T-helper 1 cell (primary cell): ENCODE measurements at places on chromosomes 5 and 9.
A peak's percentile ranks its signal among the peaks of the same experiment; 100 is the strongest.

GRCh38 chr5:90131383-90132133 is 278.0 kb downstream of the CETN3 start:
- no peak for DNase-seq

GRCh38 chr9:27086818-27087680 is 22.0 kb upstream of the TEK start:
- no peak for DNase-seq

DNA sequence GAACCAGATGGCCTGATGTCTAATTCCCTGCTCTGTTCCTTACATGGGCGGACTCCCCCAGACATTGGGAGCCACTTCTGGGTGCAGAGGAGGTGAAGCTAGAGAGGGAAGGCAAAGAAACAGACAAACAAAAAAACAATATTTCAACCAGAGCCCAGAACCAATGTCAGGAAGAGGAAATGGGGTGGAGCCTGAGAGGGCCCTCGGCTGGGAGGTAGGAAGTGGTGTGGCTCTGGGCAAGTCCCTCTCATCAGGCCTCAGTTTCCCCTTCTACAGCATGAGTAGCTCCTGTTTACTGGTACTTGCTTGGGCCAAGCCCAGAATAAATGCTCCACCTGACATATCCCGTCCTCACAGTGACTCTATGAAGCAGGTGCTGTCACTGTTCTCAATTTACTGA is 11.1 kb downstream of the SH2D3C start:
- no peak for DNase-seq

GRCh38 chr5:93382188-93382825 is 198.7 kb downstream of the NR2F1-AS1 start:
- no peak for DNase-seq

DNA sequence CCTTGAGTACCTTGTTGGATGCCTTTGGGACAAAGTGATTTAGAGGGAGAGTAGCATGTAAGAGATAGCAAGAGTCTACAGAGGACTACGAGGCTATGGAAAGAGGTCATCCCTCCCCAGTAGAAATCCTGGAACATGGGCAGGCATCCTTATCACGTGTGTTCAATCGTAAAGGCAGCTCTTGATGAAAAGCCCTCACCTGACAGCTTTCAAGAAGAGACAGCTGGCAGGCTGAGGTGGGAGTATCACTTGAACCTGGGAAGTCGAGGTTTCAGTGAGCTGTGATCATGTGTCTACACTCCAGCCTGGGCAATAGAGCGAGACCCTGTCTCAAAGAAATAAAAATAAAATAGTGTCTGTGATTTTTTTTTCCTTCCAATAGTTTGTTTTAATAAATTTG is 112.6 kb downstream of the PCSK5 start:
- DNase-seq: no peak

GRCh38 chr5:124721229-124721735 is 25.2 kb downstream of the ZNF608 start:
- no peak for DNase-seq

GRCh38 chr5:133072021-133072420 is 20.2 kb downstream of the HSPA4 start:
- no peak for DNase-seq

DNA sequence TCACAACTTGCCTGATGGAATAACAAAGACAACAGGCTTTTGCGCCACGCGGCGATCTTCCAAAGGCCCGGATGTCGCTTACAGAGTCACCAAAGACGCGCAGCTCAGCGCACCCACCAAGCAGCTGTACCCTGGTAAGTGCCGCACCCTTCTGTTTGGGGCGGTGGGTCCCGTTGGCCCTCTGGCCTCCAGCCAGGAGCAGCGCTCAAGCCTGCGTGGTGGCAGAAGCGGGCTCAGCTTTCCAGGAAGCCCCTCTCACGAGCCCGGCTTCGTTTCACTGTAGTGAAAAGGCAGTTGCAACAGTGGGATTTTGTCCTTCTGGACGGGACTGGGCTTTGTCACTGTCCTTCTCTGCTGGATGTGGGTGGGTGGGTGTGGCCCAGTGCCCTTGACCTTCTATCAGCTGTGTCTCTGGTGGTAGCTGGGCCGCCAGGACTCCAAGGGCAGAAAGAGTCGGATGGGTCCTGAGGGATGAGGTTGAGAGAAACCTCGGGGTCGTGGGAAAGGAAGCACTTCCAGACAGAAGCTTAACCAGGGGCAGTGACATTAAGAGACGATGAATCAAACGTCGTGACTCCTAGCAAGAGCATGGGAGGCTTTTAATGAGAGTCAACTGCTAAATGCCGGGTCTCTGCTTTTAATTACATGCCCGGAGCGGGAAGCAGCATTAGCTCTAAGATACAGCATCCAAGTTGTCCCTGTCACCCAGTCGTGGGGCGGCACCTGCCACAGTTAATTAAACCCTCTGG is 49.5 kb downstream of the COL5A1 start:
- DNase-seq: no peak

DNA sequence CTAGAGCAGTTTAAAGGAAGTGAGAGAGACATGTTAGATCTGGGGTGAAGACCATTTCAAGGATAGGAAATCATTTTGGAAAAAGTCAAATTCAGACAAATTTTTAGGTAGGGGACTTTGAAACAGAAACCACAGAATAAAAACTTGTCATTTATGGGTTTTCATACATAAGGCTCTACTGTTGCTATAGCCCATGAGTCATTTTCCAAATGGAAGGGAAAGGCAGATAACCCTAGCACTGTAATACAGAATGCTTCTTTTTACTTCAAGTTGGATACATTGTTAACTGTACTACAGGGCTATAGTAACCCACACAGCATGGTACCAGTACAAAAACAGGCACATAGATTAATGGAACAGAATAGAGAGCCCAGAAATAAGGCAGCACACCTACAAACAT is 455.4 kb downstream of the EBF1 start:
- no peak for DNase-seq

DNA sequence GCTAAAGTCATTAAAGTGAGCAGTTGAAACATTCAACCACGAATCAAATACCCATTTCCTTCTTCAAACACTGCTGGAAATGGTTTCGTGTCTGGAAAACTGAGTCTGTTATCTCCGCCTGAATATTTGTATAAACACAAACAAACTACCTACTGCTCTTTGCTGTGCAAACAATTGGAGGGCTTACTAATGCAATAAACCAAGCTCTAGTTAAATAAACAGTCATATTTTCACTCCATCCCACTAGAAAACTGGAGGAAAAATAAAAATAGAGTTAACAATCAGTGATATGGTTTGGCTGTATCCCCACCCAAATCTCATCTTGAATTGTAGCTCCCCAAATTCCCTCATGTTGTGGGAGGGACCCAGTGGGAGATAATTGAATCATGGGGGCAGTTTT is 397.6 kb downstream of the RASEF start:
- no peak for DNase-seq

DNA sequence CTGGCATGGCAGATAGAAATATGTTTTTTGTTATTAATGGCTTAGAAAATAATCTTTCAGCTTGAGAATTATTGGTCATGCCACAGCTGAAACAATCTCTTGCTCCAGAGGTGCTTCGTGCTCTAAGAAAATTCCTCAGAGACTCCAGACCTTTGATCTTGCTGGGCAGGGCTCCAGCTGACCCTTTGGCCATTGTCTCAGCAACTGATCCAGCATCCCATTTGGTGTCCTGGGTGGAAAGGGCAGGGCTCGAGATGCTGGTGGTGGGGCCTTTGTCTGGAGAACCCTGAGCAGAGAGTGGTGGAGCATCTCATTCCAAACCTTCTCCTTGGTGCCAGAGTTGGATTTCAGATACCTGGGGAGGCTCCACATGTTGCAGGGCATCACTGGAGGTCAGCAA is 43.2 kb upstream of the PIK3R1 start:
- DNase-seq: no peak

DNA sequence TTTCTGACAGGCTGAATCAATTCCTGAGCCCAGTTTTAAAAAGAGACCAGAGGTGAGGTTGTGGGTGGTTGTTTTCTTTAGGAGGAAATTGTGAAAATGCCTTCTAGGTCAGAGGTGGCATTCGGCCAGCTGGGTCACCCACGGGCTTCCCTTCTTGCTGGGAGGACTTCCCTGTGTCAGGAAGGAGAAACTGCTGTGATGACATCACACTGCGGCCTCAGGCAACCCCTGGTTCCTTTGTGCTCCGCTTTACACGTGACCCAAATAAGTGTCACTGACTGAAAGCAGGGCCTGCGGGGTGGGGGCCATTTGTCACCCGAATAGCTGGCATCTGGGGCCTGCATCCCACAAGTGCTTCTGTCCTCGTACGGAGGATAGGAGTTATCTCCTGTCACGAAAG is 39.7 kb downstream of the FABP6 start:
- no peak for DNase-seq

- DNase-seq: no peak
Observed at GRCh38 chr5:383621-384020, 59.4 kb upstream of the EXOC3 start.

- DNase-seq: no peak
Observed at GRCh38 chr5:96856371-96856770, 19.9 kb upstream of the ERAP2 start.

- DNase-seq: no peak
Observed at GRCh38 chr9:69004836-69005235, 9.1 kb downstream of the PRKACG start.

DNA sequence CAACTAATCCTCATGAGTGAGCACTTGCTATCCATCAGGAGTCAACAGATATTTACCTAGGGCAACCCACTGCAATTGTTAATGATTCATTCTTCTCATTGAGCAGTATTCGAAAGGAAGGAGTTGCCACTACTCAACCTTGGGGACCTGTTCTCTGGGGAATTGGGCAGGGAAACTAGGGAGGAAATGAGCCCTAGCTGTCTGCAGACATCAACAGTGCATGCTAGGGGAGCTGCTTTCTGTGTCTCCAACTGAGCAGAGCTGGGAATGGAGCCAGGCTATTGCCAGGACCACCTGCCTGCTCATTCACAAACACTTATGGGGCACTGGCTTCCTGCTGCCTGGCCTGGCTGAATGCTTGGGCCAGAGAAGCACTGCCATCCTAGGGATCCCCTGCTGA is 183.4 kb downstream of the TMEM38B start:
- DNase-seq: no peak

DNA sequence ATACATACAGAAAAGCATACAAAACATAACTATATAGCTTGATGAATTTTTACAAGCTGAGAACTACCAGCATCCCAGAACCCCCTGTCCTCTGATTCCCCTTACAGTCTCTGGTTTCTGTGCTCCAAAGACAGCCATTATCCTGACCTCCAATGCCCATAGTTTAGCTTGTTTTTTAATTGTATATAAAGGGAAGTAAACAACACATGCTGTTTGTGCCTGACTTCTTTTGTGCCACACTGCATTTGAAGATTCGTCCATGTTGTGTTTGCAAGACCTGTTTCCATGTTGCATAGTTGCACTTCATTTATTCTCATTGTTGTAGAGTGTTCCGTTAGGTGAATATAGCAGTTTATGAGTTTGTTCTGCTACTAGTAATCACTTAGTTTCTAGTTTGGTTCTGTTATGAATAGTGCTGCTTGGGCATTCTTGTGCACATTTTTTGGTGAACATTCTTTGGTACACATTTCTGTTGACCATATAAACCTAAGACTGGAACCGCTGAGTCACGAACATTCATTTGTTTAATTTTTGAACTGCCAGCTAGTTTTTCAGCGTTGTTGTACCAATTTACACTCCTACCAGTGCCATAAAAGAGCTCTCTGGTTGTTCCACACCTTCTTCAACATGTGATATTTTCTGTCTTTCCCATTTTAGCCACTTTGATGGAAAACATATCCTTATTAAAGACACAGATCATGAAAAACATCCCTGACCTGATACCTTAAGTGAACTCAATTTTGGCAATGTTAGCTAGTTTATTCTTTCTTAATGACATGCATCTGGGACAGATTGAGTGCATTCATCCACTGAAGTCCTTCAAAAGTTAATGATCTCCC is 78.1 kb upstream of the ANXA1 start:
- no peak for DNase-seq

DNA sequence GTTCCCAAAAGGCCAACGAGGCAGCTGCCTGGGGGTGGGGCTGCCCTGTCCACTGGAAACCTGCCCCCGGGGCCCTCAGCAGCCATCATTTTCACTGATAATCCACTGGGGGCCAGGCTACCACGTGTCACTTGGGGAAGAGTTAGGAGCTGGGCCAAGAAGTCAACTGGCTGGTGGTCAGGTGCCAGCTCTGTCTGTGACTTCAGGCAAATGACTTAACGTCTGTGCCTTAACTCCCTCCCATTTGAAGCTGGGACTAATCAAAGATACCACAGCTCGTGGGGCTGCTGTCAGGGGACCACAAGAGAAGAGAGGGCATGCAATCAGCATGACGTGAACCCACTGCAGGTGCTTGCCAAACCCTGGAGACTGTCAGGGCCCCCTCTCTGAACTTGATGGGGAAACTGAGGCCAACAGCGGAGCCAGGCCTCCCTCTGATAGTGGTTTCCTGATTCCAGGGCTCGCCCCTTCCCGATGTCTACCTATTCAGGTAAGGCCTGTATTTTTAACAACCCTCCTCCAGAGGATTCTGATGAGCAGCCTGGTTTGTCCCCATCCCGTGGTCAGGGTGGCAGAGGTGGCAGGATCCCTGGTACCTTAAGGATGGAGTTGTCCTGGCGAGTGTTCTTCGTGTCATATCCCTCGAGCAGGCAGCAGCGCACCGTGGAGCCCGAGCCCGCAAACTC is 12.3 kb upstream of the DPM2 start:
- DNase-seq: no peak

DNA sequence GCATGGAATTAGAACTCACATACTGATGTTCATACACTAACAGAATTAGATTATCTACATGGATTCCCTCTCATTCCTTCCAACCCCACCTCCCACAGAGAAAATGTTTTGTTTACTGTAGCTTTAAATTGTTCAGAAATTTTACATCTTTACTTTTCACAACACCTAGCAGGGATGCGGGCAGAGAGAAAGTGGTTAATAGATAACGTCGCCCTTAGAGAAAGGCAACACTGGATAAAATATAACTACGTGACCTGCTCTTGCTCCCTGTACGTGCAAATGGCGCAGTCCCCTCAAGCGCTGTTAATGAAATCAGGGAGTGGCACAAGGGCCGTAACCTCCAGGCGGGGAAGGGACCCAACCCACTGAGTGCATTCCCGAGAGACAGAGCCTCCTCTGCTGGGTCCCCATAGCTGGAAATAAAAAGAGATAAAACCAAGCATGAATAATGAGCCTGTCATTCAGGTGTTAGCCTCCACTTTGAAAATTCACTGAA is 125.3 kb upstream of the DAPK1 start:
- DNase-seq: no peak

GRCh38 chr9:70589571-70590314 is 175.3 kb upstream of the KLF9 start:
- no peak for DNase-seq

GRCh38 chr5:89697581-89697980 is 712.0 kb downstream of the CETN3 start:
- DNase-seq: no peak

- peak; percentile 5 for DNase-seq
Observed at GRCh38 chr9:68844631-68845612, 139.9 kb downstream of the PIP5K1B start.

GRCh38 chr5:40484495-40484894 is 195.2 kb upstream of the PTGER4 start:
- no peak for DNase-seq

DNA sequence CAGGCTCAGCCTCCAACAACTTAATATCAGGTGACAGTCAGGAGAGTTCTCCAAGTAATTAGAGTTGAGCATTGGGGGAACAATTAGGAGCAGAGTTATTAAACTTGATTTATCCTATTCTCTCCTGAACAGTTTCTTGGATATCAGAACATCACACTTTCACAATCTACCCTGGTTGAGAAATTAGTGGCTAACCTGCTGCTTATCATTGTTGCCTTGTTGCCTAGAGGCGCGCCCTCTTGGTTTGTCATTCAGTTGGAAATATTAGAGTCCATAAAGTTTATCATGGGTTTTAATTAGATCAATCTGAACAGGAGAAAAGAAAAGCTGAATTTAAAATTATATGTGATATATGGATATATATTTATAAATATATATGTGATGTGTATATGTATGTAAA is 291.1 kb downstream of the CCDC171 start:
- DNase-seq: no peak
